ENCODE measurements at places on chromosomes 12 and 14.
A peak's percentile ranks its signal among the peaks of the same experiment; 100 is the strongest.

- no peak for DNase-seq
These were observed 24.1 kb downstream of the FGD6 start for GRCh38 chr12:95193139-95193538.

GRCh38 chr14:49755378-49755777, 12.6 kb upstream of the KLHDC2 start:
- no peak for DNase-seq

GRCh38 chr14:64232095-64232838, 61.9 kb downstream of the ESR2 start:
- no peak for DNase-seq

GRCh38 chr12:39103552-39104165, 198.3 kb upstream of the CPNE8 start:
- DNase-seq: peak; percentile 69

DNA sequence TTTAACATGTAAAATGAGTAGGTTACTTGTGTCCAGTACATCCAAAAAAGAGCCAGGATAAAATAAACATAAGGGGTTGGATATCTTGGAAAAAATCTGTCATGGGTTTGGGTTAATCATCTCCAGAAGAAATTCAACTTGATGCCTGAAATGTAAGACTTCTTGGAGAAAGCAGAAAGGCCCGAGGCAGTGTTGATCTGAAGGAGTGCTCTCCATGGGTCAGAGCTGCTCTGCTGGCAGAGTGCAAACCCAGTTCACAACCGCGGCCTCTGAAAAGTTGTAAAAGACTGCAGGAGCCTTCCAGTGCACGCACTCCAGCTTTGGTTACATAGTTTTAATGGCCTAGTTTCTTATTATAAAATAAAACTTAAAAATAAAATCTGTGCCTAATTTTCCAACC, 97.3 kb upstream of the ALX1 start:
- DNase-seq: no peak

- no peak for DNase-seq
These were observed 976 bp downstream of the PEX5 start for GRCh38 chr12:7190268-7191055.

DNA sequence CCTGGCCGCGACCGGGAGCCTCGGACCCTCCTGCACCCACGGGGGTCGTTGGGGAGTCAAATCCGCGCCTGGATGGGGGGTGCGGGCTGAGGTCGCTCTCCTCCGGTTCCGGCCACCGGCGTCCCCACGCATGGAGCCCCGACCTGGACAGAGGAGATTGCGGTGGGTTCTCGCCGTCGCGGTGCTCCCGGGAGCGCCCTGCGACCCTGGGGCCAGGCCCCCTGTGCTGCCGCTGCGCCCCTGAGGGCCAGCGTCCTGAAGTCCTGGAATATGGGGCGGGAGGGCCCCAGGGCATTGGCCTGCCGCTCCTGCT, 345 bp downstream of the ASPG start:
- DNase-seq: no peak

DNA sequence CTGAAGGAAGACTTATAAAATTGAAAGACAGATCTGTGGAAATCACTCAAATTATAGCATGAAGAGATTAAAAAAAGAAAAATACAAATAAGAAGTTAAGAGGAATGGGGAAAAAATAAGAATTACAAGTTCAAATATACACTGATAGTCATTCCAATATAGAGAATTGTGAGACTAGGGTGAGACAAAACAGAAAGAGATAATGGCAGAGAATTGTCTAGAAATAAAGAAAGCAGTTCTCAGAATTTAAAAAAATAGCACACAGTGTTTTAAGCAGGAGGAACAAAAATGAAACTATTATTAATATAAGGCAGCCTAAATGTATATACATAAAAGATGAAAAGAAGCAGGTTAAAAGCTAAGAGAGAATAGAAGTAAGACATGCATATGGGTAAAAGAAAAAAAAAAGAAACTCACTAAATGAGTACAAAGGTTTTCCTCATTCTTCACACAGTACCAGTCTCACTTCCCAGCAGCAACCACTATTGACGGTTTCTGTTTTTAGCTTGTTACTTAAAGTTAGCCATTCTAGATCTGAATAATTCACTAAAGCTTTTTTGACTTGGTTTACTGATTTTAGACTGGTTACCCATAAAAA, 31.1 kb downstream of the SLC38A4 start:
- DNase-seq: no peak

GRCh38 chr14:97177635-97178034, 380.5 kb downstream of the VRK1 start:
- no peak for DNase-seq

All from inflammatory macrophage (primary cell).